Activated naive CD4-positive, alpha-beta T cell treated with anti-CD3 and anti-CD28 coated beads, Interleukin-2, amount 50 U/mL, for 72 hours (primary cell): ENCODE measurements at places on chromosomes 1 and 21.

- no peak for DNase-seq
Observed at GRCh38 chr1:31234123-31234708, 5.5 kb downstream of the NKAIN1 start.

- DNase-seq = no peak
Observed at GRCh38 chr1:57494530-57495079, 70.7 kb upstream of the DAB1 start.

GRCh38 chr21:32764186-32764585 lies 7.4 kb downstream of the PAXBP1 start:
- DNase-seq = no peak

- DNase-seq = peak; percentile 93
Observed at GRCh38 chr1:229664133-229664689, 38.2 kb downstream of the URB2 start.

GRCh38 chr1:3021801-3022401 lies 634 bp downstream of the ACTRT2 start:
- DNase-seq = no peak
